CD4-positive, alpha-beta T cell (primary cell): ENCODE measurements at places on chromosomes 2 and 18. TPM values are rescaled to one million over a fixed set of nuclear protein-coding genes. Genes with fewer than 3 reads are reported as not detected.

The TRIM43 gene
- not detected for total RNA-seq

The CIAO1 gene
- total RNA-seq = 55.4 TPM

The KIF5C gene
- total RNA-seq = 8.1 TPM

The KYNU gene
- total RNA-seq = 0.50 TPM

The SERPINB7 gene
- total RNA-seq = not detected

The APCDD1 gene
- total RNA-seq = not detected

The ACVR1C gene
- 5.2 TPM for total RNA-seq

- peaks cover 51% of the 10 kb centered on the region for H3K4me1 ChIP-seq
- H3K4me3 ChIP-seq = no peak overlapping the region
- DNase-seq = no peak
- H3K27ac ChIP-seq = no peak overlapping the region
Measured at GRCh38 chr2:136057802-136058140, 60.2 kb downstream of the CXCR4 start.

DNA sequence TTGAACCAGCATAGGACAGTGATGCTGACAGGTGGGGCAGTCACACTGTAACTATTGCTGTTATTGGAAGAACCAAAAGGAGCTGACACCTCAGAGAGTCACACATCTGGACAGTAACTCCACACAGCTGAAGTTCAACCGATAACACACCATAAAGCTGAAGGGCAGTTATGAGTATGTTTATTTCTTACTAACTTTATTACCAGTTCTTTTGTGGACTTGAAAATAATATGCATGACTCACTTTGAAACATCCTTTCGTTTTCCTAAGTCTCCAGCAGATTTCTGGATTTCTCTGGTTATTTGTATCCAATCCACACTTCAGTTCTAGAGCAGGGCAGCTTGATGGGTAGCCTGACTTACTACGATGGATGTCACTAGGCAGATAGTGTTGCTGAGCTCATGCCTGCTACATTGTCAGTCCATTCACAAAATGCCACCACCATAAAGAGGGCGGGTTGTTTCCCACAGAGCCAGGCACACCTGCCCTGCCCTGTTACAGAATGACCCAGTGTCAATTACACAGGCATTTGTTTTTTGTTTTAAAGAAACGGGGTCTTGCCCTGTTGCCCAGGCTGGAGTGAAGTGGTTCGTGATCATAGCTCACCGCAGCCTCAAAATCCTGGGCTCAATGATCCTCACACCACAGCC lies 8.4 kb upstream of the AGBL5 start:
- no peak for DNase-seq
- peaks cover 36% of the 10 kb centered on the region for H3K36me3 ChIP-seq
- H3K27ac ChIP-seq = no peak overlapping the region
- no peaks in the 10 kb centered on the region for H3K27me3 ChIP-seq

DNA sequence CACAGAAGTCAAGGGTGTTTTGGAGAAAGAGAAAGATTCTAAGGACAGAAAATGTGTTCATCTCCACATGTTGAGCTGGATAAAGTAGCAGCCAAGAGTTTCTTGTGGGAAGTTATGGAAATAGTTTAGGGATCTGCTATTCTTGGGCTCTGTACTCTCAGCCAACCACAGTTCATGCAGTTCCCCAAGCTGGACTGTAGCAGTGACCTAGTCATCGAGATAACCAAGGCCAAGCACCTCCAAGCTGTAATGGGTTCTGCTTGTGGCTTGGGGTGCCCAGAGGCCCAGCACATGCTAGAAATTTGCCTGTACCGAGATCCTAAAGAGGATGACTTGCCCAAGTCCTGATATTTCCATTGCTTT lies 91.9 kb upstream of the RASGRP3 start:
- H3K4me1 ChIP-seq = no peaks in the 10 kb centered on the region
- H3K4me3 ChIP-seq = no peak overlapping the region
- no peak overlapping the region for H3K27ac ChIP-seq
- no peaks in the 10 kb centered on the region for H3K27me3 ChIP-seq
- no peaks in the 10 kb centered on the region for H3K36me3 ChIP-seq

- no peak overlapping the region for H3K27ac ChIP-seq
- H3K4me3 ChIP-seq = no peak overlapping the region
Measured at GRCh38 chr2:96409081-96409819, 73.7 kb downstream of the NCAPH start.

DNA sequence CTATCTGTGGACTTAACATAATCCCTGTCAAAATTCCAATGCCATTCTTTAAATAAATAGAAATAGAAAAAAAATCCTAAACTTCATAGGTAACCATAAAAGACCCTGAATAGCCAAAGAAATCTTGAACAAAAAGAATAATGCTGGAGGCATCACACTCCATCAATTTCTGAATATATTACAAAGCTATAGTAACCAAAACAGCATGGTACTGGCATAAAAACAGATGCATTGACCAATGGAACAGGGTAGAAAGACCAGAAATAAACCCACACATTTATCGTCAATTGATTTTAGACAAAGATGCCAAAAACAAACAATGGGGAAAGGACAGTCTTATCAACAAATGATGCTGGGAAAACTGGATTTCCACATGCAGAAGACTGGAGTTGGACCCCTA lies 205.7 kb downstream of the VAPA start:
- no peaks in the 10 kb centered on the region for H3K36me3 ChIP-seq
- H3K27ac ChIP-seq = no peak overlapping the region
- no peak overlapping the region for H3K4me3 ChIP-seq

- H3K4me1 ChIP-seq = no peaks in the 10 kb centered on the region
- DNase-seq = no peak
- H3K27ac ChIP-seq = no peak within 1 kb of the TSS
- no peaks in the 10 kb centered on the region for H3K36me3 ChIP-seq
Measured at GRCh38 chr18:33440060-33441043, at the start of gene CCDC178. TSS of gene CCDC178 (minus strand) at chr18:33440721. CDS start at chr18:33412088, 28,633 bp downstream.

DNA sequence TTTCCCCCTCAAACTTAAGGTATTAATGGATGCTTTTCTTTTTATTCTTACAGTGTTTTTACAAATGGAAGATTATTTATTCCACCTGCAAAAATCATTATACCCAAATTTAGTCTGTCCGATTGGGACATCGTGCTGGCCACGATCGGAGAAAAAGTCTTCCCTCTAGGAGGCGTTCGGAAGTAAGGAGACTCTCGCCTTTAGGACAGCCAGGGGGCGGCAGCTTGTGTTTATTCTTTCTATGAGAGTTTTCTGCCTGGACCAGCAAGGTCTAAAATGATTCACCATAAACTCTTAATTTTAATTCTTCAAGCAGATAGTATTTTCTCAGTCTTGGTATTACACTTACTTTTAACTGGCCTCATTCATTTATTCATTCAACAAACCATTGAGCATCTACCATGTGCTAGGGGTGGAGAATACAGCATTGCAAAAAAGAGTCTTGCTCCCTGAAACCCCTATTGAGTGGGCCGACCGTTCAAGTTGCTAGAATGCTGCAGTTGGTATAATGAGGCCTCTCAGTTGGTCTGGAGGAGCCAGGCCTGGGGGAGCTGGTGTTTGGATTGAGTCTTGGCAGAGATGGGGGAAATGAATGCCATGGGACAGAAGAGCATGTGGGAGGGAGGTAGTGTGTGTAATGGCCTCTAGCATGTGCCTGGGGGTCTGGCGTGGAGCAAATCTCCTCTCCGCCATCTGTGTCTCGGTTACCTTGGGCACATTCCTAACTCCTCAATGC lies 38.7 kb downstream of the DCDC2C start:
- no peaks in the 10 kb centered on the region for H3K27me3 ChIP-seq
- H3K27ac ChIP-seq = no peak overlapping the region
- no peaks in the 10 kb centered on the region for H3K36me3 ChIP-seq
- no peak for DNase-seq
- no peak overlapping the region for H3K4me3 ChIP-seq

GRCh38 chr2:73018188-73018825 lies 53.2 kb downstream of the SFXN5 start:
- no peaks in the 10 kb centered on the region for H3K27me3 ChIP-seq
- H3K4me1 ChIP-seq = no peaks in the 10 kb centered on the region
- H3K36me3 ChIP-seq = no peaks in the 10 kb centered on the region
- DNase-seq = no peak
- no peak overlapping the region for H3K4me3 ChIP-seq

DNA sequence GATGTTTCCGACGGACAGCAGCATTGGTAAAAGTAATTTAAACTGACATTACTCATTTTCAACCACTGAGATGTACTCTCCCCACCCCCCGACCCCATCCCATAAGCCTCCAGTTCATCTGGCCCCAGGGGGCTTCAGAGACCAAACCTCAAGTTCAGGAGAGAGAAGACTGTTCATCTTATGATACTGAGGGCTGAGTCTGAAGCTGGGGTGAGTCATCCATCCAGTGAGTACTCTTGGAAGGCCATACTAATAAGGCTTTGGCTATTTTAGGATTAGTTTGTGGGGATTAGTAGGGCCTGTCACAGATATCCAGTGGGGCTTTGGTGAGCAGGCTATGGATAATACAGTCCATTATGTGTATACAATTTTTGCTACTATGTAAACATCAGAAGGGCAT lies 125.3 kb upstream of the APCDD1 start:
- H3K4me1 ChIP-seq = no peaks in the 10 kb centered on the region
- no peaks in the 10 kb centered on the region for H3K36me3 ChIP-seq
- H3K27ac ChIP-seq = no peak overlapping the region
- no peak overlapping the region for H3K4me3 ChIP-seq
- H3K27me3 ChIP-seq = no peaks in the 10 kb centered on the region
- DNase-seq = no peak

- H3K27ac ChIP-seq = no peak overlapping the region
- H3K36me3 ChIP-seq = peaks cover 37% of the 10 kb centered on the region
- no peak for DNase-seq
- no peaks in the 10 kb centered on the region for H3K27me3 ChIP-seq
- H3K4me1 ChIP-seq = peaks cover 56% of the 10 kb centered on the region
- H3K4me3 ChIP-seq = no peak overlapping the region
Measured at GRCh38 chr2:10402062-10402585, 46.0 kb downstream of the ODC1 start.

- H3K27ac ChIP-seq = no peak overlapping the region
- H3K4me1 ChIP-seq = peaks cover 13% of the 10 kb centered on the region
- H3K4me3 ChIP-seq = no peak overlapping the region
- peaks cover 4% of the 10 kb centered on the region for H3K27me3 ChIP-seq
Measured at GRCh38 chr2:210179351-210179990, 8.3 kb upstream of the KANSL1L start.

GRCh38 chr2:13089971-13090370 lies 373.2 kb downstream of the TRIB2 start:
- H3K4me1 ChIP-seq = no peaks in the 10 kb centered on the region
- DNase-seq = no peak

- DNase-seq = no peak
- no peak overlapping the region for H3K4me3 ChIP-seq
- no peak overlapping the region for H3K27ac ChIP-seq
- H3K36me3 ChIP-seq = no peaks in the 10 kb centered on the region
- H3K4me1 ChIP-seq = no peaks in the 10 kb centered on the region
Measured at GRCh38 chr18:71707400-71707799, 836.7 kb downstream of the CBLN2 start.

DNA sequence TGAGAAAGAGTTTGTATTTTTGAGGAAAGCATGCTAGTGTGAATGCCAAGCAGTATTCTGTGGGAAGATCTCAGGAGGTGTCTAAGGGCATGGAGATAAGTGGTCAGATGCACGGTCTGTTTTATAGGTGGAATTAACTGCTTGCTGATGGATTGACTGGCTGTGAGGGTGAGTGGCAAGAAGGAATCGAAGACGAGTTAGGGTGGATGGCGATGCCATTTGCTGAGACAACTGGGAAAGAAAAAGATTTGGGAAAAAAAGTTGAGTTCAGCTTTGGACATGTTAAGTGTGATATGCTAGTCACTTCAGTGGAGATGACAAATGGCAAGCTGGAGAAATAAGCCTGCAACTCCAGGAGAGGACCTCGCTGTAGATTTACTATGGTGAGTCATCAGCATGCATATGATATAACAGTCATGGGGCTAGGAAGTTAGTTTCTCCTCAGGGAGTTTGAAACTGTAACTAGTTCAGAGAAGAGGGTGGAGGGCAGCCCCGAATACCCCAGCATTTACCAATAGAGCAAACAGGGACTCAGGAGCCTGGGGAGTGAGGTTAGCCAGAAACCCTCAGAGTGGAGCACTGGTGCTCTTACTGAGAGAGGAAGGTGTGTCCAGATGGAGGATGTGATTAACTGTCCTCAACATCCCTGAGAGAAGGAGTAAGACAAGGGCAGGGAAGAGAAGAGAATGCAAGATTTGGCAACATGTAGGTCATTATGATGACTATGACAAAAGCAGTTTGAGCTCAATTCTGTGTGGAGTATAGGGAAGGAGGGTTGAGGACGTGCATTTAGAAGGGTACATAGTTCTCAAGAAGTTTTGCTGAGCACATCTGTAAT lies 2.0 kb upstream of the HK2 start:
- H3K36me3 ChIP-seq = no peaks in the 10 kb centered on the region
- no peak overlapping the region for H3K4me3 ChIP-seq
- peaks cover 29% of the 10 kb centered on the region for H3K4me1 ChIP-seq
- no peaks in the 10 kb centered on the region for H3K27me3 ChIP-seq
- H3K27ac ChIP-seq = no peak overlapping the region

DNA sequence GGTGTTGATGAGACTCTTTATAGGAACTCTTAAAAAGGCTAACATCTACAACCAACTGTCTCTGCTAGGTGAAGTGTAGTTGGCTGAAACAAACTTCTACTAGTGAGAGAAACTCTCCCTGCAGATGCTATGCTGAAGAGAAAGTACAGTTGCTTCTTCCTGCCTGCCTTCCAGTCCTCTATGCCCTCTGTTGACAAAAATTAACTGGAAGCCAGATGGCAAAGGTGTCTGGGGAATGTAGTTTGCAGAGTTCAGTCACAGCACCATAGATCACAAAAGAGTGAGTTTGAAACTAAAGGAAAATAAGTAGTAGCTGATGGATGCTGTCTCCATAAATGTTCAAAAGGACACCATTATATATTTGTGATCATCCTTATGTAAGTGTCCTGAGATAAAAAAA lies 958.8 kb upstream of the NRXN1 start:
- H3K27me3 ChIP-seq = no peaks in the 10 kb centered on the region
- no peak overlapping the region for H3K4me3 ChIP-seq
- H3K27ac ChIP-seq = no peak overlapping the region
- no peaks in the 10 kb centered on the region for H3K4me1 ChIP-seq
- no peak for DNase-seq
- H3K36me3 ChIP-seq = no peaks in the 10 kb centered on the region

- H3K4me3 ChIP-seq = no peak overlapping the region
- H3K27ac ChIP-seq = no peak overlapping the region
- H3K4me1 ChIP-seq = no peaks in the 10 kb centered on the region
- H3K27me3 ChIP-seq = no peaks in the 10 kb centered on the region
Measured at GRCh38 chr2:152525277-152525838, 190.4 kb downstream of the FMNL2 start.
